ENCODE measurements at places on chromosomes 5 and 9.

DNA sequence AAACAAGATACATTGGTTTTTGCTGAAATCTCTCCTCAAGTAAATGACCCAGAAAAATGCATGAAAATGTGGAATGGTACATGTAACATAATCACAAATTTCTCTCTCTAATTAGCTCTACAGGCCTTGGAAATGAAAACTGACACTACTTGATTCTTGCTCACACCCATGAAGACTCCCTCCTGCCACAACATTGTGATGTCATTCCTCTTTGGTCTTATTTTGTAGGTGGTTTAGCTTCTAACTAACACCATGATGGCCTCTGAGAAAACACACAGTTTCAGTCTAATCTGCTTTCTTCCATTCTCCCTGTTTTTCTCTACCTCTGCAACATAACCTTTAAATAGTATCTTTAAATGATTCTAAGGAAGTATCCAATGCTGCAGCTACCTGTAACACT, 78.6 kb upstream of the FAM174A start:
- no peak for DNase-seq

GRCh38 chr5:136605638-136606037, 240.3 kb upstream of the TRPC7 start:
- no peak for DNase-seq

DNA sequence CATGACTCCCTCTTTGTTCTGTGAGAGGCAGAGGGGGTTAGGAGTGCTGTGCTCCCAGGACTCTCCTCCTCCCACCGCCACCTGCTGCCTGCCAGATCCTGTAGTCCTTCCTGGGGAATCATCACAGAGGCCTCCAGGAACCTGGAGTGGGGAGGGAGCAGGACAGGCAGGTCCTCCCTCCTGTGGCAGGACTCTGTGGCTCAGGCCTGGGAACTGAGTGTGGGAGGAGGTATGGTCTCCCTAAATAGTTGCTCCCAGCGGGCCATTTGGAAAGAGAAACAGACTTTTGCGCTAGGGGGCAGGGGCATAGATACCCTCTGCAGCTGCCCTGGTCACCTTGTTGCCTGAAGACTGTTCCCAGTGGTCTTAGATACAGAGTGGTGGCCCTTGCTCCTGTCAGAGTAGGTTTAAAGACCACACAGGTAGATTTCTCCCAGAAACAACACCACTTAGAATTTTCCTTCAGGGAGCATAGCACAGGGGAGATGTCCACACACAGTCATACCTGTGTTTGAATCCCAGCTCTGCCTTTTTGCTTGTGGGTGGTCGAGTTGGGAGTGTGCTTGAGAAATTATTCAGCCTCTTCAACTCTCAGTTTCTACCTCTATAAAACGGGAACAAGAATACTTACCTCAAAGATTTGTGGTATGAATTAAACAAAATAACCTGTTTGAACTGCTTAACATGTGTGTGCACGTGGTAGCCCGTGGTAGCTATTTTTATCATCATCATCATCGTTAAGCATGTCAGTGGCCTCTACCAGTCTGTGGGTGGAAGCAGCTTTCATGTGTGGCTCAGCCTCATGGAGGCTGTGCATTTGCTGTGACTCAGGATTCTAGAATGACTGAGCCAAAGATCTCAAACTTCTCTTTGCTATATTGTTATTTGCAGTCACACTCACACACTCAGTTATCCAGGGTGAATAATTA, 55.8 kb downstream of the SLC22A5 start:
- DNase-seq = no peak

DNA sequence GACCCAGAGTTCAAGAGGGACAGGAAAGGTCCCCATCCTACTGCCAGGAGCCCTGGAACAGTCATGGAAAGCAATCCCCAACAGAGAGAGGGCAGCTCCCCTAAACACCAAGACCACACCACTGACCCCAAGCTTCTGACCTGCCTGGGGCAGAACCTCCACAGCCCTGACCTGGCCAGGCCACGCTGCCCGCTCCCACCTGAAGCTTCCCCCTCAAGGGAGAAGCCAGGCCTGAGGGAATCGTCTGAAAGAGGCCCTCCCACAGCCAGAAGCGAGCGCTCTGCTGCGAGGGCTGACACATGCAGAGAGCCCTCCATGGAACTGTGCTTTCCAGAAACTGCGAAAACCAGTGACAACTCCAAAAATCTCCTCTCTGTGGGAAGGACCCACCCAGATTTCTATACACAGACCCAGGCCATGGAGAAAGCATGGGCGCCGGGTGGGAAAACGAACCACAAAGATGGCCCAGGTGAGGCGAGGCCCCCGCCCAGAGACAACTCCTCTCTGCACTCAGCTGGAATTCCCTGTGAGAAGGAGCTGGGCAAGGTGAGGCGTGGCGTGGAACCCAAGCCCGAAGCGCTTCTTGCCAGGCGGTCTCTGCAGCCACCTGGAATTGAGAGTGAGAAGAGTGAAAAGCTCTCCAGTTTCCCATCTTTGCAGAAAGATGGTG, 31.6 kb downstream of the CD180 start:
- no peak for DNase-seq

GRCh38 chr5:122078116-122079110, at the start of gene LOX:
TSS of gene LOX (minus strand) at chr5:122078259. CDS start at chr5:122077985, 274 bp downstream.
- DNase-seq = no peak

Data from iPS DF 19.7 (cell line).